ENCODE measurements at places on chromosomes 3 and 15. TPM values are rescaled to one million over a fixed set of nuclear protein-coding genes. Genes with fewer than 3 reads are reported as not detected.

UBE2E1 gene
- total RNA-seq = 65.3 TPM

SMAD6 gene
- 7.7 TPM for total RNA-seq

CLRN1 gene
- not detected for total RNA-seq

PLA2G4D gene
- not detected for total RNA-seq

MINAR1 gene
- 0.73 TPM for total RNA-seq
